ENCODE measurements at places on chromosomes 12 and 14. TPM values are rescaled to one million over a fixed set of nuclear protein-coding genes. Genes with fewer than 3 reads are reported as not detected.

- no peak for DNase-seq
Observed at GRCh38 chr12:32482226-32482625, 82.9 kb downstream of the FGD4 start.

DNA sequence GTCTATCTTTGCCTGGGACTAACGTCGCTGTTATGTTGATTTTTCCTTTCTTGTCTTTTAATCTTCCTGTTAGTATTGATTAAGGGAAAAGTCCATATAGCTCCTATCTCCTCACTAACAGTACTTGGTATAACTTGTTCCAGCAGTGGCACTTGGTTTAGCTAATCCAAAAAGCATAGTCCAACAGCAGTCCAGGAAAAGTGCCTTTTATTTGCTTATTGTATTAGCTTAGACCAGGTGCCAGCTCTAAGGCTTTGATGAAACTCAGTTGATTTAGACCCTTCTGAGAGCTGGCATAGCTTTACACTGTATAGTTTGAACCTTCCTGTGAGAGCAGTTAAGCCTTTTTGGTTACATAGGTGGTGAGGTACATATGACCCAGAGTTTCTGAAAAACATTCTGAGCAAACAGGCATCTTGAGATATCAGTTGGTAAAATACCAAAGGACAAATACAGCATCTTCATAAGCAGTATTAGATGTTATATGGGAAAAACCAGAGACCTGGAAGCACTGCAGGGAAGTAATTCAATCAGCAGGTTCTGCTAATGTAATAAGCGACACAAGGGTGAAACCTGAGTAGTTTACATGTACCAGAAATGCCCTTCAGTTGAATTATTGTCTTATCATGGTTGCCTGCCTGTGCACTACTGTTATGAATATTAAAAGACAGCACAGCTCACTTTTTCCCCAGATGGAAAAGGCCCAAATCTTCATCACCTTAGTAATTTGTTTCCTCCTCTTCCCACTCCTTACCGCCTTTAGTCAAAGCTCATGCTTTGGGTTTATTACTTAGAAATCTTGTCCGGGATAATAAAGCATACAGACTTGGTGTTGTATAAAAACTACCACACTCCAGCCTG, 13.0 kb downstream of the PELI2 start:
- DNase-seq, result no peak

GRCh38 chr12:130481392-130481879, 143.7 kb downstream of the PIWIL1 start:
- DNase-seq, result no peak

NPFF gene
- total RNA-seq, result 0.57 TPM

CLEC2A gene
- not detected for total RNA-seq

- DNase-seq, result peak; percentile 70
Observed at GRCh38 chr12:57896434-57897201, 44.7 kb upstream of the ATP23 start.

TTLL5 gene
- total RNA-seq, result 35.5 TPM

IL23A gene
- total RNA-seq, result 36.9 TPM

DNA sequence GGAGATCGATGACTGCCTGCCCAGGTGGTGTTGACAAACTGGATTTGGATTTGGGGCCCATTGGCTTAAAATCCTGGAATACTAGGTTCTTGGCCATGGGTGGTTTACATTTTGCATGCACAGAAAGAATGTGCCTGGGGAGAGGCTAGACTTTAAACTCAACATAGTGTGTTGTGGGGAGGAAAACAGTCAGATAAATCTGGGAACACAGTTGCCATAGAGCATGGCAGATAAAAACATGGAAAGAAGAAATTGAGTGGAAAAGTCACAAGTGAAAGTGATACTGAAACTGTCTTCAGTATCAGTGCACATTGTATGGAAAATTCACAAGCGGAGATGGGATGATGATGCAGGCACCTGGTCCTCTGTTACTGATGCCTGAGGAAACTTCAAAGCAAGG, 95.2 kb downstream of the SSPN start:
- DNase-seq, result no peak

DNA sequence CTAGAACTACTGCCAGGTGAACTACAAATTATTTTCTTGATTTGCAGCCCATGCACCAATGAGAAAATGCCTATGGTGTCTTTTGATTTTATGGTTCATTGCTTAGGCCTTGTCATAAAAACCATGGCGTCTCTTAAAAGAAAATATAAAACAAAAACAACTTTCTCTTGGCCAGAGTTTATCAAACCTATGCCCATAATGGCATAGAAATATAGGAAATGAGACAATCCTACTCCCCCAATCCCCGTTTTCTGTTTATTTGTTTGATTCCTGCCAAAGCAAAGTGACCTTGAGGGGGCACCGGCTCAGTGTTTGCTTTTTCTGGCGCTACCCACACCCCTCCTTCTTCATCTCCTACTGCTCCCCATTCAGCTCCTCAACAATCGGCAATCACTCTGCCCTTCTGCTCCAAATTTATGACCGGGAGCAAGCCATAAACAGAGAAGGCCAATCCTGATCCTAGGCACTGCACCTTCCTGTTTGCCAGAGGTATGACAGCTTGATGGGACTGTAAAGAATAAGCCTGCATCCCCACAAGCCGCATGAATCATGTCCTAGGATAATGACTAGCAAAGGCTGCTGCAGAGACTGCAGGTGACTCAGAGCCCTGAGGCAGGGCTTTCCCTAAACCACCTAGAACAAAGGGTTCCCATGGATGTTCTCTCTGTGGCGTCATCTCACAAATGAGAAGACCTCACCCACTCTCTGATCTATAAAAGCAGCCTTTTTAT, 874.9 kb downstream of the NRXN3 start:
- DNase-seq, result no peak

DNA sequence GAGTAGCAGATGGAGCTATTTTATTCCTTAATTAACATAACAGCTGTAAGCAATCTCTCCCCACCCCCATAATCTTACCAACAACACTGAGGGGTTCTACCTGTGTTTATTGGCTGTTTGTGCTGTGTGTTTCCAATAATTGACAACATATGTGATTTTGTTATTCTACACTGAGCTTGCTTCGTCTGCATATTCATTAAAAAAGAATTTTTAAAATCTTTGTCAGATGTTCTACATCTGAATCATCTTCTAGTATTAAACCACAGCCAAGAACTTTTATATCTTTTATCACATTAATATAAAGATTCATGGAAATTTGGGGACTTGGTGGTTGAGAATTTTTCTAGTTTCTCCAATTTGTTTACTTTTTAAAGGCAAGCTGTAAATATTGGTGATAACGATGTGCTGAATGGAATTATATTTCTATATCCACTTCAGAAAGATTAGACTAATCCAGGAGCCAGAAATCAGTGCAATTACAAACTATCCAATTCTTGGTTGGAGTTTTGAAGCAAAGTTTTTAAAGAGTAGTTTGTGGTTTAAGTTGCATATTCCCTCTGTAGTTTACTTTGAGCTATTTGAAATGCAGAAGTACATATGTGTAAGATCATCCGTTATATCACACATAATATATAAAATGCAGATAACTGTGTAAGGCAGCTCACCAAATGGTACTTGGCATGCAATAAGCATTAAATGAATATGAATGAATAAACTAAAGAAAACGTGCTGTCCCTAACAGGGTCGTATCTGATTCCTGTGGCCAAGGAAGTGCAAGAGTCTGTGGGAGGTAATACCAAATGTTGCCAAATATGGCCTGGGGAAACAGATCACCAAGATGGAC, 206.9 kb downstream of the PELI2 start:
- no peak for DNase-seq

DNA sequence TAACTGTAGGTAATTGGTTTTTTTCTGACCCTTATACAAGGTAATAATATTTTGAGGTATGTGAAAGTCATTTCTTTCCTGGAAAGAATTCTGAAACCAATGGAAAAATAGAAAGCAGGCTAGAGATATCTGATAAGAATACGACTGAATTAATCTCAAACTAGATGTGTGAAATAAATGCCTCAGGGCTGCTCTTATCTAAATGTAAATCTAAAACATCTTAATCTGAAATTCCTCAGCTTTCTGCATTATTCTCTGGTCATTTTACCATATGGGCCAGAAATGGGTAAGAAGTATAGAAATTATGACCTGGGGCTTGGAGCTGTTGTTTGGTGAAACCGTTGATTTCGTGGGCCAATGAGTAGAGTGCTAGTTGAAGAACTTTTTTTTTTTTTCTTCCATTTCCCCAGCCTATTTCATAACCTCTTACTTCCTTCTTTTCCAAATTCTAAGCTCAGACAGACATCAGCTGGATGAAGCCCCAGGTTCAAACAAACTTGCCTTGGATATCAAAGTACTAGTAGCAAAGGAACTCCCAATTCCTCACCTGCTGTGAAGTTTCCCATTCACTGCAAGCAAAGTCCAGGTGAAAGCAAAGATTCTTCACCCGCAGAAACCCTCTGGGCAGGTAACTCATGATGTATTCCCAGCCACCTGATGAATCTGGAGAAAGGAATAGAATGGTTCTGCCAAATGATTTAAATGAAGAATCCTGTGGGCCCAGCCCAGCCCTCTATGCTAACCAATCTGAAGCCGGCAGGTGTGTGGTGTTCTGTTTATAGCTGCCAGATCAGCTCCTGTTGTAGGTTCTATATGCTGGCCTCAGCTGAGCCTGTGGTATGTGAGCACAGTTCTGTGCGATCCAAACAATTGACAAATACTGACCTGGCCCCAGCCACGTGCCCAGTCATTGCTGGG, 9.7 kb upstream of the FOS start:
- no peak for DNase-seq

HOXC4 gene
- total RNA-seq, result not detected

P2RX7 gene
- total RNA-seq, result 6.2 TPM

DNA sequence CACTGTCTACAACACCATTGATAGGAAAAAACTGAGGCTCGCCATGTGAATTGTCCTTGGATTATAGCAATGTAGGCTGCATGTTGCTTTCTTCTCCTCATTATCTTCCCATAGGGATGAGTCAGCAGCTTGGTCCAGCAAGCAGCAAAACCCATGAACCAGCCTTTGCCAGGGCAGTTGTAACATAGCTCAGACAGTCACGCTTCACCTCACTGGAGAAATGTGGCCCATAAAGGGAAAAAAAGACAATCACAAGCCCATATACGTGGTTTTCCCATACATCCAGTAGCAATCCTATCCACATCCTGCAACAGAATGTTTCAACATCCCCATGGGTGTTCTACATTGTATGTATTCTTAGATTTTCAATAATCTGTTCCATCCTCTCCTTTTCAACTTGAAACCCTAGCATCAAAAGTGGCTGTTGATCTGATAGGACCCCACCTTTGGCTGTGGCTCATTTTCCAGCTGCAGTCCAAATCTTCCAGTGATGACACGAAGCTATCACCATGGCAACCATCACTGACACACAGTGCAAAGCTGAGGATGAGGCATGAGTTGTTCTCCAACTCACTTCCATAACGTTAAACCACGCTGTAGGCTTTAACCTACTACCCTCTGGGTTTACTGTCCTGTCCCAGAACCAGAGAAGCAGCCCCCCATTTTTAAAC, 34.0 kb downstream of the GRIN2B start:
- no peak for DNase-seq

DNA sequence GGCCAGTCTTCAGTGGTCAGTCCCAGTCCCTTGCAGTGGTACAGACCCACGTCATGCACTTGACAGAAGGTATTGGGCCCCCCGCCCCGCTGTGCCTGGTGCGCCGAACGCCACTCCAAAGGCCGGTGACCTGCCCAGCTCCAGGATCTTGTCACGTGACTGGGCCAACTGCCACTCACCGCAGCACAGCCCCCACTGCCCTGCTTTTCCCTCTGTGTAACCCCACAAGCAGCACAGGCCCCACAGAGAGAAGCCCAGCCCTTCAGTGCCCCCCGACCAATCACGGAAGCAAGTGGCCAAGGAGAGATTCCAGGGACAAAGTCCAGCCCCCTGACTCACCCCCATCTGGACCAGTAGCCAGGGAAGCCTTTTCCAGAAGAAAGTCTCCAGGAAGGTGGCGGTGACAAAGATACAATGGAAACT, 498 bp downstream of the GPR132 start:
- peak; percentile 74 for DNase-seq

- no peak for DNase-seq
Observed at GRCh38 chr14:24074625-24075484, 3.5 kb downstream of the CPNE6 start.

Measured in activated CD4-positive, alpha-beta T cell treated with anti-CD3 and anti-CD28 coated beads, Interleukin-2, amount 10 ng/mL, durations not matched to agents 24 days and 14 days (primary cell).